GM23248 (cell line): ENCODE measurements at places on chromosomes 6 and 20. TPM values are rescaled to one million over a fixed set of nuclear protein-coding genes. Genes with fewer than 3 reads are reported as not detected.

Gene CST2
- total RNA-seq, result 0.63 and 5.6 TPM in 2 replicates

Gene DACT2
- total RNA-seq, result not detected in 2 replicates

Gene IRAK1BP1
- 4.2 and 4.6 TPM in 2 replicates for total RNA-seq

Gene NMBR
- not detected in 2 replicates for total RNA-seq

DNA sequence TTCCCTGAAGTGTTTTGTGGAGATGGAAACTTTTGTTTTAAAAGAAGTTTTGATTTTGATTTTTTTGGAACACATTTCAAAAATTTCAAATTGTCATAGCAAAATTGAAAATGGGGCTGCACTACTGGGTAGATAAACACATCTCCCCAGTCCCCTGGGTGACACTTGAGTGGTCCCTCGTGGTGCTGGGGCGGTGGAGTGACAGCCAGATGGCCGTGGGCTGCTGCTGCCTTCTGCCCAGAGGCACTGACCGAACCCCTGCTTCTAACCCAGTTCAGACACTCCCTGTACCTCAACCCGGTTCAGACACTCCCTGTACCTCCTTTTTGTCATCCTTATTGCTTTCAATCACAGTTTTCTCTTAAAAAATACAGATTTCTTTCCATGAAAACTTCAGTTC lies 69.9 kb upstream of the SYNJ2 start:
- H3K4me3 ChIP-seq, result peak overlapping the region; percentile 27
- H3K27me3 ChIP-seq, result no peaks in the 10 kb centered on the region
- peaks cover 20% of the 10 kb centered on the region for H3K4me1 ChIP-seq
- peak overlapping the region; percentile 83 for H3K27ac ChIP-seq

DNA sequence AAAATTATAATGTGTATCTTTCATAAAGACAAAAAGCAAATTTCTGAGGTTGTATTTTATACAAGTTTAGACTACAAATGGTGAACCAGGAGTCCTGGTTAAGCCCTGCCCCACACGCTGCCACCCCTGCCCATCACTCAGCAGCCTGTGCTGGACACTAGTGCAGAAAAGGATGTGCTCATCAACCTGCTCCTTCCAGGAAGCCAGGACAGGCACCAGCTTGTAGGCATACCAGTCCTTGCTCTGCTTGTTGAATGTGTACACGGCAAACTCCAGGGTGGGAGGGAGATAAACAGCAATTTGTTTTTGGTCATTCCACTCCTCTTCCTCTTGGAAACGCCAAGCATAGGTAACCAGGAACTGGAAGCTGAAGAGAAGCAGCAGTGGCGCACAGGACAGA lies 18.1 kb downstream of the CST9L start:
- H3K4me1 ChIP-seq, result no peaks in the 10 kb centered on the region
- no peaks in the 10 kb centered on the region; the same call in 1 of the 2 replicates for H3K27me3 ChIP-seq
- no peaks in the 10 kb centered on the region for H3K36me3 ChIP-seq
- H3K4me3 ChIP-seq, result no peak overlapping the region
- no peak for DNase-seq
- H3K27ac ChIP-seq, result no peak overlapping the region

DNA sequence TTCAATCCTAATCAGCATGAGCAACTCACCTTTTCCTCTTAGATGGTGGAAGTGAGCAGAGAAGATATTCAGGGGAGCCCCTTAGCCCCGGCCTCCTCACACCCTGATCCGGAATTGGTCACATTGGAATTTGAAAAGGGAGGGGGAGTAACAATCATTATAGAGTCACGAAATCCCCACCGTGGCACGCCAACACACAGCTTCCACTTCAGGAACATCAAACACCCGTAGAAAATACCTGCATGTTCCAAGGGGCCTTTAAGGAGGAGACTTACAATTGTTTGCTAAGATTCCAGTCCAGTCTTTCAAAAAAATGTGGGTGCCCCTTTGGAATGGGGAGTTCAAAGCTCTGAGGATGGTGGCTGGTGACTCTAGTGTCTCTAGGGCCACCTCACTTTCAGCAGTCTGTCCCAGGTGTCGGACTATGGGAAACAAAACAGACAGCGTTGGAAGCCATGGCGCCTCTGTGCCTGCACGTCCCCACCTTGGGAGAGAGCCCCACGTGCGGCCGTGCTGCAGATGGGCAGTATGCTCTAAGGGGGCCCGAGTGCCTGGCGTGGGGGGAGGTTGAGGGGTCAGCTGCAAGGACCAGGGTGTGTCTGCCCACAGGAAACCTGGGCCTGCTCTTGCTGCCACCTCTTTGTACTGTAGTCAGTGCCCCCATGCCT lies 2.4 kb downstream of the CD93 start:
- no peak overlapping the region for H3K4me3 ChIP-seq
- H3K27me3 ChIP-seq, result peaks cover 14% of the 10 kb centered on the region
- DNase-seq, result no peak
- H3K4me1 ChIP-seq, result no peaks in the 10 kb centered on the region
- no peaks in the 10 kb centered on the region for H3K36me3 ChIP-seq

DNA sequence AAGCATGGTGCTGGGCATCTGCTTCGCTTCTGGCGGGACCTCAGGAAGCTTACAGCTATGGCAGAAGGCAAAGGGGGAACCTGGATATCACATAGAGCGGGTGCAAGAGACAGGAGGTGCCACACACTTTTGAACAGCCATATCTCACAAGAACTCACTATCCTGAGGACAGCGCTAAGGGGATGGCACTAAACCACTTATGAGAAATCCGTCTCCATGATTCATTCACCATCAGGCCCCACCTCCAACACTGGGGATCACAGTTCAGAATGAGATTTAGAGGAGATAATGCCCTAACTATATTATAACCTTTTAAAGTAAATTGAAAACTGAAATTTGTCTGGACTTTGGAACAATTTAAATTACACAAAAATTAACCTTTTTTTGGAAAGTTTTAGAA lies 37.8 kb upstream of the SUMO4 start:
- no peaks in the 10 kb centered on the region for H3K27me3 ChIP-seq
- H3K36me3 ChIP-seq, result no peaks in the 10 kb centered on the region
- no peak overlapping the region for H3K4me3 ChIP-seq
- no peak for DNase-seq
- 0 out of 2 replicates have a peak, but pooled peaks cover 5% of the 10 kb centered on the region for H3K4me1 ChIP-seq
- no peak overlapping the region for H3K27ac ChIP-seq
